ENCODE measurements at places on chromosomes 11 and 22. TPM values are rescaled to one million over a fixed set of nuclear protein-coding genes. Genes with fewer than 3 reads are reported as not detected.

The FOSL1 gene
- 1.6 TPM for total RNA-seq

The HOATZ gene
- not detected for total RNA-seq

The UBQLN3 gene
- total RNA-seq = 1.7 TPM

The CENPM gene
- not detected for total RNA-seq

DNA sequence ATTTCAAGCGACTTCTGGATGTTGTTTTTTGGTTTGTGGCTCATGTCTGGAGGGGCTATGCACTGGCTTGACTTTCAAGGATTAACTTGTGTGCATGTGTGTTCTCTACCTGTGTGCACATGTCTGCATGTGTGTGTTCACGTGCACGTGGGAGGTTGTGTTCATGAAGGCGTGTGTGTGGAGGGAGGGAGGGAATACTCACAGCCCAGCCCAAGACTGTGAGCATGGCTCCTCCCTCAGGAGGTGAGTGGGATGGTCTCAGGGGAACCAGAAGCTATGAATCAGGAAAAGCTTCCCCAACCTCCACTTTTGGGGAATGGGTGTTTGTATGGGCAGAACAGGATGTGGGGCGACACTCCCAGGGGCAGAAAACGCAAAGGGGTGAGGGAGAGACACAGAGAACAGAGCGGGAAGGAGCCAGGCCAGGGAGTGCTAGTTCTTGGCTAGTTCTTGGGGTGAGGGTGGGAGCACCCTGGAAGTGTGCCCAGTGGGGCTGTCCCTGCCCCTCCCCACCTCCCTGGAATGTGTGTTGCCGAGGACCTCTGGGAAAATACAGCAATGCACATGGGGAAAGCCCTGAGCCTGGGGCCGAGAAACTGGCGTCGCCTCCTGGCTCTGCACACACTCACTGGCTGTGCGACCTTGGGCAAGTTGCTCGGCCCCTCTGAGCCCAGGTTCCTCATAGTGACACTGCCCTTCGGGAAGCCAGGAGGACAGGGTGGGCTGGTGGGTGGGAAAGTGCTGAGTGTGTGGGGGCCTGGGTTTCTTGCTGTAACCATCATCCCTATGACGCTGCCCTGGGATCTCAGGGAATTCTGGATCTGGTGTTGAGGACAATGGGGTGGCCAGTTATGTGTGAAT, 16.9 kb upstream of the ALX4 start:
- H3K27me3 ChIP-seq = peaks cover 8% of the 10 kb centered on the region
- no peak overlapping the region for H3K4me3 ChIP-seq
- DNase-seq = no peak
- no peak overlapping the region for H3K27ac ChIP-seq

DNA sequence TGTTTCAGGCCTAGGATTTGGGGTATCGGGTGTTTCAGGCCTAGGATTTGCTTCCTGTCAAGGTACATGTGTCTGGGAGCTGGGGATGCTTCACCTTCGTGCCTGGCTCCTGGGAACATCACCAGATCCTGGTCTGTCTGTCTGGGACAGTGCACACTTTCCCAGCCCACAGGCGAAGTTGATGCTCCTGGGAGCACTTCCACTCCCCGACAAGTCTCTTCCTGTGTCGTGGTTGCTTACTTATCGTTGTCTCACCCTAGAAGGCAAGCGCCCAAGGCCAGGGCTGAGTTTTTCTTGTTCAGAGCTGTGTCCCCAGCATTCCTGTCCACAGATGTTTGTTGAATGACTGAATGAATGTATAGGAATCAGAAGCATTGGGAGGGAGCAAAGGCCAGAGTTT, 71.5 kb downstream of the LINC01488 start:
- H3K27me3 ChIP-seq = no peaks in the 10 kb centered on the region
- no peaks in the 10 kb centered on the region for H3K4me1 ChIP-seq
- H3K4me3 ChIP-seq = no peak overlapping the region
- H3K27ac ChIP-seq = no peak overlapping the region
- no peak for DNase-seq

DNA sequence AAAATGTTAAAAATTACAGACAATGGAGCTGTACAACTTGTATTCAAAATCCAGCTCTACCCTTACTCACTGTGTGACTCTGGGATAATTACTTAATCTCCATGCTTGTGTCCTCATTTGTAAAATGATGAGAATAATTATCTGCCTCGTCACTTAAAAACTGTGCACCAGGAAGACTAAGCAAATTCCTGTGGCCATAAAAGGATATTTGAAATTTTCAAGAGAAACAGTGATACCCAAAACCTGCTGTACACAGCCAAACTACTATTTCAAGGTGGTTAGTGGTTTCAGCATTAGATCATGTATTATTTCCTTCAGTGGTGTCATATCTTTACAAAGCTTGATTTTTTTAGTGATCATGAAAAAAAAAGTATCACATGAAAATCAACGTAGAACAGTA, 136.9 kb downstream of the METTL15 start:
- DNase-seq = no peak
- H3K4me1 ChIP-seq = no peaks in the 10 kb centered on the region
- H3K27me3 ChIP-seq = no peaks in the 10 kb centered on the region
- no peak overlapping the region for H3K27ac ChIP-seq
- H3K36me3 ChIP-seq = no peaks in the 10 kb centered on the region

GRCh38 chr22:49202226-49202625, 625.4 kb downstream of the BRD1 start:
- H3K27me3 ChIP-seq = no peaks in the 10 kb centered on the region
- no peak overlapping the region for H3K4me3 ChIP-seq
- no peak overlapping the region for H3K27ac ChIP-seq
- no peaks in the 10 kb centered on the region for H3K4me1 ChIP-seq

DNA sequence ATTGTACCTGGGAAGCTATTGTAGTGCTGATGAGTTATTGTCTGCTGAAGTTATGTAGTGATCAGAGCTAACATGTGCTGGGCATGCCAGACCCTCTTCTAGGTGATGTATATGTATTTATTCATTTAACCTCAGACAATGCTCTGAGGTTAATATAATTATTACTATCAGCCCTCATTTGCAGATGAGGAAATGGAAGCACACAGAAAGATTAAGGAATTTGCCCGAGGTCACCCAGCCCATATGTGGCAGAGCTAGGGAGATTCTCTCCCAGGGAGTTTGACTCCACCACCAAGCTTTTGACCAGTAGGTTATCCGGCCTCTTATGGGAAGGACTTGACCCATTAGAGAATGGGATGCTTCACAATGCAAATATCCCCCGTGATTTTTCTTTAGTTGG, 114.2 kb upstream of the NAV2 start:
- no peaks in the 10 kb centered on the region for H3K36me3 ChIP-seq
- H3K4me1 ChIP-seq = peaks cover 42% of the 10 kb centered on the region
- H3K27ac ChIP-seq = no peak overlapping the region
- H3K4me3 ChIP-seq = no peak overlapping the region
- no peak for DNase-seq
- no peaks in the 10 kb centered on the region for H3K27me3 ChIP-seq

DNA sequence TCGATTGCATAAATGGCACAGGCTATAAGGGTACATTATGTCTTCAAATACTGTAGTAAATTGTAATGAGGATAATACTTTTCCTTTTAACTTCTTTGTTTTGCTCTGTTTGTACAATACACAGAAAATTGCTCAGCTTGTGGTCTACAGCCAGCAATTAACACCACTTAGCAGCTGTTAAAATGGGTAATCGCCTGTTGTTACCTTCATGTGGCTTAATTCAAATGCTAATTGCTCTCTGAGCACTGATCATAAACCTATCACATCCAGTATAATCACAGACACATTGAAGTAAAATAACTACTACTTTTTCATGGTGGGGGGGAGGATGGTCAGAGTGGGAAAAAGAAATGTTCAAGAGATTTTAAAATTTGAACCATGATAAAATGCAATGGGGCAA, 1164.1 kb upstream of the CNTN5 start:
- H3K27ac ChIP-seq = no peak overlapping the region
- no peak for DNase-seq
- no peaks in the 10 kb centered on the region for H3K4me1 ChIP-seq

DNA sequence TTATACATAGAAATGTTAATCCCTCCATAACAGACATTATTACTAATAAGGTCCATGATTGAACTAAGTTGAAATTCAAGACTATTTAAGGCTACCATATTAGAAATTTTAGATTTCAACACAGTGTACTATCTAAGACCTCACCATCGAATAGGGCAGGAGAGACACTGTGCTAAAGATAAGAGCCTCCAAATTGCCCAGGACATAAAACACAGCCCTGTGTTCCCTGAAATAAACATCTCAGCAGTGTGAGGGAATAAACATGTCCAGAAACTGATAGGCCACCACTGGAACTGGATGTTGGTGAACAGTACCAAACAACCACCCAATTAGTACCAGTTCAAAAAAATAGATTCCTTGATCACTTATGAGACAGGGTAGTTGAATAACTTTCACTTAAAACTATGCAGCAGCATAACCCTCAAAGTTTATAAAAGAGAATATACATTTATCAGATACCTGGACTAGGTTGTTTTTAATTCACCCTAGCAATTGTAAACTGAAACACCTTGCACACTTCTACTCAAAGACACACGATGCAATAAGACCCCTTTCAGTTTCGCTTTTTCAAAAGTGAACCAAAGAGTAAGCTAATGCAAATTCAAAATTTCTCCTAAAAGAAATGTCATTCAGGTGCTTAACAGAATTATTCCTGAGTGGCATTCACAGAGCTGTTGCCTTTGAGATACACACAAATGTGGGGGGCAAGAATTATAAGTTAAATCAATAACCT, 34.3 kb downstream of the USP28 start:
- no peak overlapping the region for H3K27ac ChIP-seq
- no peak for DNase-seq
- no peaks in the 10 kb centered on the region for H3K4me1 ChIP-seq
- H3K4me3 ChIP-seq = no peak overlapping the region

DNA sequence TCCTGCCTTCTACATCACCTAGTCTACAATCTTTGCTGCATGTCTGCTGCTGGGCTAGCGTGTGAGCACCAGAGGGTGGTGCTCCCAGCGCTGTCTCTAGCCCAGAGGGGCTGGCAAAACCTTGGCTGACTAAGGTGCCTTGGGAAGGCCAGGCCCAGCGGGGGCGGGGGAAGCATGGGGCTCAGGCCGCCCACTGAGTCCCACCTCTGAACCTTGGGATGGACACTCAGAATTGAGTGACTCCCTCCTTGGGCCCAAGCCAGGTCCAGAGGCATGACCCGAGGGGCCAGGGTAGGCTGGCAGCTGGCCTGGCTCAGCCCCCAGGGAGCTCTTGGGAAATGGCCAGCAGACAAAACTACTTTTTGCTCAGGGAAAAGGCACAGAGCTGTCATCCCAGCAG, 7.6 kb upstream of the GAL3ST1 start:
- H3K27ac ChIP-seq = no peak overlapping the region
- H3K4me3 ChIP-seq = no peak overlapping the region
- H3K4me1 ChIP-seq = no peaks in the 10 kb centered on the region

DNA sequence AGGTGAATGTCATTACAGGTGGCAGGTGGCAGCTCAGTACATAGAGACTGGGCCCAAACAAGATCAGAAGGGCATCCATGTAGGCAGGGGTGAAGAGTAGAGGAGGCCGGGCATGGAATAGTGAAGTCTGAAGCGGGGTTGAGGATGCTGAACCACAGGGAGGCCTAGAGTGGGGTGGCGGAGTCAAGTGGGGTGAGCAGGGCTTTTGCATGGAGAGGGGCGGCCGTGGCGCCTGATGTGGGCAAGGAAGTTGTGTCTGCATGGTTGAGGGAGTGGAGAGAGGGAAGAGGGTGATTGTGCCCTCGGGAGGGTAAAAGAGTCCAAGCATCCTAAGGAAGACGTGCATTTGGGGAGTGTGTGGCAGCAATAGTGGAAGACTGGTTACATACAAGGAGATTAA, 14.4 kb downstream of the DDB2 start:
- H3K36me3 ChIP-seq = no peaks in the 10 kb centered on the region
- no peak for DNase-seq
- no peak overlapping the region for H3K4me3 ChIP-seq
- no peaks in the 10 kb centered on the region for H3K4me1 ChIP-seq
- H3K27me3 ChIP-seq = no peaks in the 10 kb centered on the region

- no peaks in the 10 kb centered on the region for H3K4me1 ChIP-seq
- no peak overlapping the region for H3K27ac ChIP-seq
- no peaks in the 10 kb centered on the region for H3K36me3 ChIP-seq
- no peak for DNase-seq
These were observed 162.6 kb downstream of the KIF18A start for GRCh38 chr11:27945348-27945747.

Measured in thyroid gland (tissue), 4 donors.